ENCODE measurements at places on chromosomes 12 and 14.

GRCh38 chr12:30748147-30748546, 6.6 kb downstream of the CAPRIN2 start:
- no peak for DNase-seq

- DNase-seq, result no peak
Measured at GRCh38 chr12:105555556-105556295, 225.2 kb downstream of the C12orf75 start.

DNA sequence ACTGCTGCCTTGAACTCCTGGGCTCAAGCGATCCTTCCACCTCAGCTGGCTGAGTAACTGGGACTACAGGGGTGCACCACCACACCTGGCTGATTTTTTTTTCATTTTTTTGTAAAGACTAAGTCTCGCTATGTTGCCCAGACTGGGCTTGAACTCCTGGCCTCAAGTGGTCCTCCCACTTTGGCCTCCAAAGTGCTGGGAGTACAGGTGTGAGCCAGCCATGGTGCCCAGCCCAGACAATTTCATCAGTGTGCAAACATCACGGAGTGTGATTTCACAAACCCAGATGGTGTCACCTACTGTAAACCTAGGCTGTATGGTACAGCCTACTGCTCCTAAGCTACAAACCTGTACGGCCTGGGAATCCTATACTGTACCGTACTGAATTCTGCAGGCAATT, 6.9 kb upstream of the BCL7A start:
- no peak for DNase-seq

- DNase-seq, result no peak
Measured at GRCh38 chr12:18595412-18595811, 142.4 kb downstream of the PLCZ1 start.

GRCh38 chr12:93245543-93245942, 132.2 kb upstream of the NUDT4 start:
- DNase-seq, result no peak

DNA sequence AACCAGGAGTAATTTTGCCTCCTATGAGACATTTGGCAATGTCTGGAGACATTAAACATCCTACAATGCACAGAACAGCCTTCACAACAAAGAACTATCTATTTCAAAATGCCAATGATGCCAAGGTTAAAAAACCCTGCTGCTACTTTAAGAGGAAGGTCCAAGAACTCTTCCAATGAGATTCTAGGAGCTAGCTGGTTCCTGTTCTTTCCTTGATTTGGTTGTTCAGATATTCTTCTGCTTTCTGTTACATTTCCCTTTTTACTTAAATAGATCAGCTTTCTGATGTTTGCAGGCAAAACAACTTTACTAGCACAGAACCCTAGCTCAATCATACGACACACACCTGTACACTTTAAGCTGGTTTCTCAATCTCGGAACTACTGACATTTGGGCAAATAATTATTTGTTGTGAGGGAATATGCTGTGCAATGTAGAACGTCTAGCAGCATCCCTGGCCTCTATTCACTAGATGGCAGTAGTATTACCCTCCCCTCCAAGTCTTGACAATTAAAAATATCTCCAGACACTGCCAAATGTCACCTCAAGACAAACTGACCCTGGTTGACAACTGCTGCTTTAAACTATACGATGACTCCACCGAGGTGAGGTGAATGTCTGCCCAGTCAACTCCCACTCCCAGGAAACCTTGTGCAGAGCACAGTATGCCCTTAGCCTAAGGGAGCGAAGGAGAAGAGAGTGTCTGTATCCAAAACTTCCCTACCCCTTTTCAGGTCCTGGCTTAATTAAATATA, 4.4 kb downstream of the BLTP3B start:
- no peak for DNase-seq
